ENCODE measurements at places on chromosomes 16 and 17. TPM values are rescaled to one million over a fixed set of nuclear protein-coding genes. Genes with fewer than 3 reads are reported as not detected.

KATNIP gene
- total RNA-seq = 19.0 TPM

KIFC3 gene
- total RNA-seq = 0.53 TPM

CD68 gene
- total RNA-seq = 9.4 TPM

CD19 gene
- 0.52 TPM for total RNA-seq

BCL6B gene
- total RNA-seq = 0.47 TPM

GRAPL gene
- total RNA-seq = 13.6 TPM

MAP2K6 gene
- total RNA-seq = 11.6 TPM

RNF227 gene
- 4.2 TPM for total RNA-seq

GRCh38 chr17:11503308-11504035 is 94.8 kb upstream of the DNAH9 start:
- no peaks in the 10 kb centered on the region for H3K36me3 ChIP-seq
- no peaks in the 10 kb centered on the region for H3K27me3 ChIP-seq
- DNase-seq = no peak
- H3K4me3 ChIP-seq = no peak overlapping the region
- H3K27ac ChIP-seq = no peak overlapping the region

- no peak overlapping the region for H3K27ac ChIP-seq
- DNase-seq = no peak
- H3K4me3 ChIP-seq = no peak overlapping the region
- no peaks in the 10 kb centered on the region for H3K4me1 ChIP-seq
- H3K27me3 ChIP-seq = no peaks in the 10 kb centered on the region
- no peaks in the 10 kb centered on the region for H3K36me3 ChIP-seq
Observed at GRCh38 chr17:61385577-61386236, 13.9 kb upstream of the TBX2 start.

- peaks cover 27% of the 10 kb centered on the region for H3K27me3 ChIP-seq
- no peak within 1 kb of the TSS for H3K4me3 ChIP-seq
- H3K4me1 ChIP-seq = peaks cover 22% of the 10 kb centered on the region
- DNase-seq = no peak
- no peak within 1 kb of the TSS for H3K27ac ChIP-seq
Observed at GRCh38 chr17:44915321-44915726, at the start of gene GFAP. TSS of gene GFAP (minus strand) at chr17:44915500. CDS start at chr17:44915486, 14 bp downstream.

- DNase-seq = no peak
- peaks cover 3% of the 10 kb centered on the region for H3K27me3 ChIP-seq
- H3K4me3 ChIP-seq = no peak overlapping the region
- no peak overlapping the region for H3K27ac ChIP-seq
Observed at GRCh38 chr17:69402052-69402451, 12.4 kb upstream of the MAP2K6 start.

DNA sequence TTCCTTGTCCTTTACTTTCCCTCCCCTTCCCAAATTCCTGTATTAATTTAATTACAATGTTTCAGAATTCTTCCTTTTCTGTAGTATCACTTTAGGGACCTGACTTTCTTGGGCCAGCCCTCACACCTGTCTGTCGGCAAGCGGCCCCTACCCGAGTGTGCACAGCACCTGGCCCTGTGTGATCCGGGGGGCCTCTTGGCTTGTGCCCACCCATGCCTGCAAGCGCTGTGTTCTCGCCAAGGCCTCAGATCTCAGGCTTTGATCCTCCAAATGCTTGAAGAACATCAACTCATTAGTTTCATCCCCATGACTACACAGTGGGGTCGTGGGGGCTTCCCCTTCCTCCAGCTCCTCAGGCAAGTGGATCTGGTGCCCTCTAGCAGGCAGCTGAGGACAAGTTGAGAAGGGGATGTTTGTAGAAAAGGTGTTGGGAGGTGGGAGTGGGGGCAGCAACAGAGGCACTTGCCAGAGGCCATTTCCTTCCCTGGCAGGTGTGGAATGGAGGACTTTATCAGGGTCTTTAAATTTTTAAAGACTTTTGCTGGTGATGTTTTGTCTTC is 15.7 kb upstream of the CDH3 start:
- H3K4me3 ChIP-seq = no peak overlapping the region
- H3K4me1 ChIP-seq = no peaks in the 10 kb centered on the region
- no peak for DNase-seq
- no peak overlapping the region for H3K27ac ChIP-seq

GRCh38 chr16:19744670-19745069 is 26.6 kb downstream of the IQCK start:
- no peaks in the 10 kb centered on the region for H3K36me3 ChIP-seq
- no peak for DNase-seq
- H3K4me3 ChIP-seq = no peak overlapping the region
- H3K27me3 ChIP-seq = no peaks in the 10 kb centered on the region

GRCh38 chr17:15413101-15413771 is 54.2 kb downstream of the CDRT4 start:
- H3K27ac ChIP-seq = no peak overlapping the region
- DNase-seq = no peak
- H3K27me3 ChIP-seq = peaks cover 2% of the 10 kb centered on the region

DNA sequence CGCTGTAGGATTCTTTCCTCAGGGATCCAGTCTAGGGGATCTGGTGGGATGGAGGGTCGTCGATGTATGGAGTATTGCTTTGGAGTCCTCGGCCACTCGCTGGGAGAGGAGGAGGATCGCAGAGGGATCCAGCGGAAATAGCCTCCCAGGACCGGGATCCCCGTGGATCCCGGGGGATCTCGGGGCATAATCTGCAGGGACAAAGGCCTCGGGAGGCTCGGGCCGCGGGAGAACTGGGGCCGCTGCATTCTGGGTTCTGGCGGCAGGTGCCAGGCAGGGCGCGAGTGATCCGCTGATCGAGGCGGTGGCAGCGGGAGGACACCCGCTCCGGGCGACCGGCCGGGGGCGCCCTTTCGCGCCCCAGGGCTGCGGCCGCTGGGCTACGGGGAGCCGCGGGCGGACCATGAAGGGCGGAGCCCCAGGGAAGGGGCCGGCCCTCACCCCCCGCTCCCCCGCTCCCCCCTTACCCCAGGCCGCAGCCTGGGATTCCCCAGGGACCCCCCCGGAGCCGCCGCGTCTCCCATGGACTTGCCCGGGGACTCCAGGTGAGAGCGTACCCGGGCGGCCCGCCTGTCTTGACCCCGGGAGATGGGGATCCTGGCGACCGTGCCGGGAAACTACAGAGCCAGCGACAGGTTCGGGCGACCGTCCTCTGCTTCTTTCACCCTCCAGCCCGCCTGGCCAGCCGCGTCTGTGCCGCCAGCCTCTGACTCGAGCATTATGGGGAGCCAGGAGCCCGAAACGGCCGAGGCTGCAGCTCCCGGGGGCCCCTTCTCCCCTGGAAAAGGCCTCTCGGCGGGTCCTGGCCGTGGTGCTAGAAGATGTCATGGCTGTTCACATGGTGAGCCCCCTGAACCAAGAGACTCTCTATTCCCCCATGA is 604 bp downstream of the PRR14 start:
- H3K36me3 ChIP-seq = peaks cover 42% of the 10 kb centered on the region
- H3K27me3 ChIP-seq = no peaks in the 10 kb centered on the region
- H3K4me1 ChIP-seq = peaks cover 46% of the 10 kb centered on the region

DNA sequence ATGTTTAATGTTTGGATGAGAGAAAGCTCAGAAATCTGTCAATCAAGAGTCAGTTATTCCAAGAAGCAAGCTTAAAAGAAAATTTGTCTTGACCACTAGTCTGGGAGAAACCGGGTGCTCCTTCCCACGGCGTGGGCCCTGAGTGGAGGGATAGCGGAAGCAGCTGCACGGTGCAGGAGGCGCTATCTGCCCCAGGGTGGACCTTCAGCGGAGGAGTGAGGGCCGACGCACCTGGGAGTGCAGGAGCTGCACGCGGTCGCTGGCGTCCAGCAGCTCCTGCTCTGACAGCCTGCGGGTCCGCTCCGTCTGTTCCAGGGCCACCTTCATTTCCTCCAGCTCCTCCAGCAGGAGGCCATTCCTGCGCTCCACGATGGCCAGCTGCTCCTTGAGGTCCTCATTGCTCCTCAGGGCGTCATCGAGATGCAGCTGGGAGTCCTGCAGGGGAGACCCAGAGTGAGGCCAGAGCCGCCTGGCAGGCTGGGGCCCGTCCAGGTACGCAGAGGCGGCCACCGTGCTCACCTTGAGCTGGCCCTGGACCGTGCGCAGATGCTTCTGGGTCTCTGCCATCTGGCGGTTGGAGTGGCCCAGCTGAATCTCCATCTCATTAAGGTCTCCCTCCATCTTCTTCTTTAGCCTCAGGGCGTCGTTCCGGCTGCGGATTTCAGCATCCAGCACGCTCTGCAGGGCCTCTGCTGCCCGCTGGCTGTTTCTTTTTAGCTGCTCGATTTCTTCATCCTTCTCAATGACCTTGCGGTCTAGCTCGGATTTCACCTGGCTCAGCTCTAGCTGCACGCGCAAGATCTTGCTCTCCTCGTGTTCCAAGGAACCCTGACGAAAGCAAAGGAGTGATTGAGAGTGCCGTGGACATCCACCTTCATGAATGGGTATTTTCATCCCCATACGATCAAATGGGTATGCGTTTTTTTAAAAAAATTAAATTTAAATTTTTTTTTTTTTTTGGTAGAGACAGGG is 63.5 kb downstream of the MYH13 start:
- DNase-seq = no peak
- no peaks in the 10 kb centered on the region for H3K4me1 ChIP-seq
- no peaks in the 10 kb centered on the region for H3K36me3 ChIP-seq
- no peak overlapping the region for H3K4me3 ChIP-seq
- H3K27me3 ChIP-seq = no peaks in the 10 kb centered on the region

GRCh38 chr17:81666092-81666341 is 388 bp downstream of the OXLD1 start:
- H3K36me3 ChIP-seq = peaks cover 46% of the 10 kb centered on the region
- peak; percentile 50 for DNase-seq
- peaks cover 64% of the 10 kb centered on the region for H3K4me1 ChIP-seq
- H3K27ac ChIP-seq = peak overlapping the region; percentile 99
- no peaks in the 10 kb centered on the region for H3K27me3 ChIP-seq

DNA sequence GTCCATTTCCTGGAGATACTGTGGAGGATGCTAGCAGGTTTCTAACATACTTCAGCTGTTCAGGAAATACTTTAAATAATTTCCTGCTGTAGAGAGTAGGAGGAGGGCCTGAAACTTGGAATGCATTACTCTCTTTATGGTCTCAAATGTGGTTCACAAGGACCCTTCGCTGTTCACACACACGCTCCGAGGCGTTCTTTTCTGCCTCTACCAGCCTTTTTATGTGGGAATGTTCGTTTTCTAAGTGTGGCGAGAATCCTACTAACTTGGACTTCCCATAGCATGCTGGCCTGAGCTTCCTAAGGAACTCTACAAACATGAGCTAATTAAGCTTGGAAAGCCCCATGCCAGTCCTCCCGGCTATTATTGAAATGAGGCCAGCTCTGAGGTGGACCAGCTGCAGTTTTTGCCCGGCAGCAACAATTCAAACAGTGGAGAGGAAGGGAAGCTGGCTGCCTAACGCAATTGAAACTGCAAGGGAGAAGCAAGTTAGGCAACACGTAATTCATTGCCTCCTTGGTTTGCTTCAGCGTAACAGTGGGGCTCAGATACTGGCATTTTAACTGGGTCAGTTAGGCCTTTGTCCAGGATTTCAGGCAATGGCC is 18.9 kb downstream of the KPNA2 start:
- no peak overlapping the region for H3K4me3 ChIP-seq
- H3K4me1 ChIP-seq = peaks cover 15% of the 10 kb centered on the region
- no peak for DNase-seq
- H3K27ac ChIP-seq = no peak overlapping the region

- DNase-seq = no peak
- H3K36me3 ChIP-seq = peaks cover 2% of the 10 kb centered on the region
- H3K27ac ChIP-seq = peak overlapping the region; percentile 74
- peak overlapping the region; percentile 82 for H3K4me3 ChIP-seq
- H3K27me3 ChIP-seq = peaks cover 6% of the 10 kb centered on the region
Observed at GRCh38 chr16:14071576-14072271, 605 bp downstream of the MRTFB start.

- H3K27ac ChIP-seq = no peak overlapping the region
- no peak for DNase-seq
- peaks cover 9% of the 10 kb centered on the region for H3K4me1 ChIP-seq
- H3K4me3 ChIP-seq = no peak overlapping the region
Observed at GRCh38 chr16:84105948-84106740, 10.6 kb downstream of the MBTPS1 start.

- peaks cover 21% of the 10 kb centered on the region for H3K4me1 ChIP-seq
- H3K27me3 ChIP-seq = no peaks in the 10 kb centered on the region
- peaks cover 19% of the 10 kb centered on the region for H3K36me3 ChIP-seq
- H3K27ac ChIP-seq = no peak overlapping the region
Observed at GRCh38 chr16:30110661-30111060, 2.7 kb downstream of the GDPD3 start.
